K562 (cell line): ENCODE measurements at places on chromosomes 4 and X. TPM values are rescaled to one million over a fixed set of nuclear protein-coding genes. Genes with fewer than 3 reads are reported as not detected.

The MAGIX gene
- 2.2 and 2.4 TPM in 2 replicates for total RNA-seq

The ZNF41 gene
- 6.8 and 6.9 TPM in 2 replicates for total RNA-seq

The TMEM154 gene
- 1.6 and 2.0 TPM in 2 replicates for total RNA-seq

The ERAS gene
- not detected in 2 replicates for total RNA-seq

The DAPP1 gene
- 2.0 and 2.2 TPM in 2 replicates for total RNA-seq

The TRAM1L1 gene
- total RNA-seq, result 0.18 TPM in 1 of 2 replicates, not detected in the other

The TEX11 gene
- 0.29 and 0.31 TPM in 2 replicates for total RNA-seq

GRCh38 chr4:111960241-111960667 lies 185.0 kb upstream of the FAM241A start:
- DNase-seq, result no peak

GRCh38 chr4:157245351-157245750 lies 24.8 kb downstream of the GRIA2 start:
- no peak for DNase-seq

DNA sequence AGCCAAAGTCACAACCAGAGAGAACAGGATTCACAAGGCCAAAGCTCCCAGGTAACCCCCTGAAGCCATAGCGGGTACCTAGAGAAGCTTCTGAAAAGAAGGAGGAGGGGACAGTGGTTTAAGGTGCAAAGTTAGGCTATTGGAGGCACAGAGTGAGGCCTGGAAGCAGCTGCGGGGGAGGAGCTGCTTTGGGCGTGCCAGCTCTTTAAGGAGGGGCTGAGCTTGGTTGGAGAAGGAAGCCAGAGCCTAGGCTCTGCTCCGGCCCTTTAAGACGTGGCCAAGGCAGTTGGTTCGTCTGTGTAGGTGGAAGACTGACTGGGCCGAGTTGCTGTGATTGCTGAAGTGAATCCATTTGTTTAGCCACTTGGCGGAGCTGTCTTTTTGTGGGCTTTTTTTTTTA lies 1.5 kb downstream of the KLF8 start:
- peak; percentile 2 for DNase-seq

DNA sequence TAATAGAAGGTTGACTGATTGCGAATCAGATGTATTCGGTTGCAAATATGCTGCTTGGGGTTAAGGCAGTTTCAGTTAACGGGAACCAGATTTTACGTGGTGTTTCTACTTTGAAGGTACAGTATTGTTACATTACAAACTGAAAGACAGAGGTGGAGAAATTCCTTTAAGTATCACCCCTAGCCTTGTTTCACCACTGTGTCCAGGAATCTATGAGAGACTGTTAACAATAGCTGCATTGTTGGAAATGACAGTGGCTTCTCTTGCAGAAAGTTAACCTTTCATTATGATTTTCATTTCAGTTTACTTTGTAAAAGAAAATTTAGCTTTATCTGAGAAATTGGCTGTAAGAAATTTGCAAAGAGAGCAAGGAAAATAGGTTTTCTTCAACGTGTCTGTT lies 2.6 kb downstream of the CDKL5 start:
- no peak for DNase-seq

GRCh38 chr4:112272292-112272691 lies 13.4 kb downstream of the TIFA start:
- DNase-seq, result no peak

GRCh38 chrX:64850371-64851082 lies 125.7 kb downstream of the ZC4H2 start:
- no peak for DNase-seq

GRCh38 chr4:650951-651883 lies 22.9 kb downstream of the ATP5ME start:
- DNase-seq, result no peak

GRCh38 chr4:74975848-74976824 lies 43.2 kb downstream of the PARM1 start:
- DNase-seq, result no peak

DNA sequence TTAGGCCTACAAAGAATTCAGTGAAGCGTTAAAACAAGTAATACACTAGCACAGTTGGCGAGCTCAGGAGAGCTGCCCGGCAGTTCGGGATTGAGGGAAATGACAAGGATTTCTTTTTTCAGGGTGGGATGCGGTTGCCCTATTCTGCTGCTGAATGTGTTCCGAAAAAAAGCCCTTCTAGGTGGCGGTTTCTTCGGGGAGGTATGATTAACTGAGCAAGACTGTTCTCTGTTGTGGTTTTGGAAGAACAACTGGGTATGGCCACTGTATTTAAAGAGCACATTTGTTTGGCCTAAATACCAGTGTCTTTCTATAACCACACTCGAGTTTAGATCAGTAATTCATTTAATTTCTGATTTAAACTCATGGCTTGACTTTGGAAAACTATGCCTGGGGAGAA lies 459.7 kb upstream of the FAT1 start:
- DNase-seq, result no peak

DNA sequence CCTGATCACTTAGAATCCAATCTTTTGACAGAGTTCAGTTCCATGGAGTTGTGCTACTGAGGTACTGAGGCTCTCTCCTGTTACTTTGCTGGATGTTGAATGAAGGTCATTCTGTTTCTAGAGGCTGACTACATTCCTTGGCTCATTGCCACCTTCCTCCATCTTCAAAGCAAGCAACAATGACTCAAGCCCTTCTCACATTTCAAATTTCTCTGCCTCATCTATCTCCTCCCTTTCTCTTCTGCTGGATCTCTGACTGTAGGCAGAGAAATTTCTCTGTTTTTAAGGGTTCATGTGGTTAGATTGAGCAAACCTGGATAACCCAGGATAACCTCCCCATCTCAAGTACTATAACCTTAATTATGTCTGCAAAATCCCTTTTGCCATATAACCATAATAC lies 775.4 kb downstream of the STPG2 start:
- DNase-seq, result no peak

DNA sequence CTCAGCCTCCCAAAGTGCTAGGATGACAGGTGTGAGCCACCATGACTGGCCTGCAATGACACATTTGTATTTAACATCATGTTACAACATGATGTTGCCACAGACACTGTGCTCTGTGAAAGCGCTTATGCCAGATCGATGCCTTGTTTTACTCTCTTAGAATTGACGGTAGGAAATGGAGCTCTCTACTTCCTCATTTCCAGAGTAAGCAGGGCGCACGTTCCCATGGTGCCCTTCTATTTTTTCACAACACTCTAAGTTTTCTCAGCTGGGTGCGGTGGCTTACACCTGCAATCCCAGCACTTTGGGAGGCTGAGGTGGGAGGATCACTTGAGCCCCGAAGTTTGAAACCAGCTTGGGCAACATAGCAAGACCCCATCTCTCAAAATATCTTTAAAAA lies 60.7 kb upstream of the DHRSX start:
- DNase-seq, result no peak

DNA sequence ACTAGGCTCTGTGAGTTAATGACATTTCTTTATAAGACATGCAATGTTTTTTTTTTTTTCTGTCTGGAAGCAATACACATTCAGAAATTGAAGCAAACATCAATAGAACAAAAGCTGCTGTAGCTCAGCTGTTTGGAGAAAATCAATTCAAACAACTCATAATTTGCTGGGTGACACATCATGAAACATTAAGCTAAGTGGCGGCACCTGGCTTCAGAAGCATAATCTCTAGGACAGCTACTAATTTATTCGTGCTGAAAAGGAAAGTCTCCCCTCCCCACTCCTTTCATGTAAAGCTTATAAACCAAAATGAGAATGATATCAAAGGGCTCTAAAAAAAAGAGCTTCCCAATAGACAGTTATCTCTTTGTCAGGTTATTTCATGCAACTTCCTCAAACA lies 73.9 kb downstream of the LUZP4 start:
- no peak for DNase-seq

- DNase-seq, result no peak
Measured at GRCh38 chr4:77264826-77265225, 107.8 kb downstream of the CCNG2 start.

GRCh38 chrX:10486373-10486772 lies 134.0 kb downstream of the MID1 start:
- no peak for DNase-seq

DNA sequence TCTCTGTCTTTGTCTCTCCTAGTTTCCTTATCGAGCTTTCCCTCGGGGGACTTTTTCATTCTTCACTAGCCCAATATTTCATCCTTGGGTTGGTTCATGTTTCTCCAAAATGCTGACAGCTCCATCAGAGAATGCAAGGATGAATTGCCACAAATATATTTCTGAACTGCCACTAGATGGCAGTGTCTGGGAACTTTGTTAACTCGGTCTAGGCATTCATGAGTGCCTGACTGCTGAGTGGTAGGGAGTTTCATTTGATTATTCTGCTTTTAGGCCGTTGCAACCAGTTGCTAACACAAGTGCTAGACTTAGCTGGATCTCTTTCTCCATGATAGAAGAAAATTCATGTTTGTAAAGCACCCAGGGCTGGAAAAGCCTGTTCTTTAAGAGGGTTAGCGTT lies 73.5 kb upstream of the RAP2C start:
- DNase-seq, result peak; percentile 42

- DNase-seq, result no peak
Measured at GRCh38 chr4:156962528-156962974, 9.0 kb downstream of the PDGFC start.

GRCh38 chr4:25551605-25552004 lies 104.0 kb upstream of the SLC34A2 start:
- DNase-seq, result no peak
